Astrocyte (in vitro differentiated cells and primary cell): ENCODE measurements at places on chromosomes 5 and 9.

- no peak overlapping the region for H3K4me3 ChIP-seq
- H3K4me1 ChIP-seq: peaks cover 14% of the 10 kb centered on the region
- H3K27ac ChIP-seq: no peak overlapping the region
- no peaks in the 10 kb centered on the region for H3K27me3 ChIP-seq
Observed at GRCh38 chr5:133114166-133114932, 62.5 kb downstream of the HSPA4 start.

DNA sequence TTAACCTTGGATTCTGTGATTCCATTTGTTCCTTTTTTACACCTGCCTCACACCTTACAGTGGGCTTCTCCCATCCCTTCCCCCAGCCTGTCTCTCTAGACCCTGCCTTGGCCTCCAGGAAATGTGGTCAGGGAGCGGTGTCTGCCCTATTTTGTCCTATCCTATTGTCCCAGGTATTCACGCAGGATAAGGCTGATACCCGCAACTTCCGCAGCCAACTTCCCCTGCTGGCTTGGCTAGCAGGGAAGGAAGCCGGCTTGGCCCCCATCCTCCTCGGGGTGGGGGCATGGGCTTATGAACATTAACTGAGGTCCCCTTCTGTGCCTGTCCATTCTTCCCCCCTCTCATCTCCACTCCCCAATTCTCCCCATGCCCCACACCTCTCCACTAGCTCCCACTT lies 3.5 kb downstream of the CSF1R start:
- no peaks in the 10 kb centered on the region for H3K36me3 ChIP-seq
- no peak for DNase-seq
- no peak overlapping the region for H3K4me3 ChIP-seq
- no peaks in the 10 kb centered on the region for H3K27me3 ChIP-seq

DNA sequence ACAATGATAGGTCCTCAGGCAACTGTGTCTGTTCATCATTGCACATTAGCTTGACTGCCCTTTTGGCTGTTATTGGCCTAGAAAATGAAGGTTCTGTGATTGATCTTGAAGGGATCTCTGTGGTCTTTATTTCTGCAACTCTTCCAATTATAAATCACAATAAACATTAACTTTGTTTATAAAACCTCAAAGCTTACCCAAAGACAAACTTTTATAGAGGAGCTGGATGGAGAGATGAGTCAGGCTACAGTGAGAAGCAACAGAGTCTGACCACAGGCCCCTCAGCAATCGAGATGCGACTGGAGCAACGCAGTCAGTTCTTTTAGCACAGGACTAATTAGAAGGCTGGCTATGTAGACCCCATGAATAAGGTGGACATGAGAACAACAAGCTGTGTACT lies 5.3 kb downstream of the MACROH2A1 start:
- no peaks in the 10 kb centered on the region for H3K27me3 ChIP-seq
- H3K36me3 ChIP-seq: peaks cover under 1% of the 10 kb centered on the region
- H3K27ac ChIP-seq: peak overlapping the region; percentile 9
- H3K4me3 ChIP-seq: no peak overlapping the region
- peaks cover 64% of the 10 kb centered on the region for H3K4me1 ChIP-seq

GRCh38 chr5:149364719-149365118 lies 6.9 kb downstream of the PCYOX1L start:
- no peaks in the 10 kb centered on the region for H3K27me3 ChIP-seq
- H3K4me3 ChIP-seq: no peak overlapping the region
- no peak for DNase-seq
- no peaks in the 10 kb centered on the region for H3K4me1 ChIP-seq

DNA sequence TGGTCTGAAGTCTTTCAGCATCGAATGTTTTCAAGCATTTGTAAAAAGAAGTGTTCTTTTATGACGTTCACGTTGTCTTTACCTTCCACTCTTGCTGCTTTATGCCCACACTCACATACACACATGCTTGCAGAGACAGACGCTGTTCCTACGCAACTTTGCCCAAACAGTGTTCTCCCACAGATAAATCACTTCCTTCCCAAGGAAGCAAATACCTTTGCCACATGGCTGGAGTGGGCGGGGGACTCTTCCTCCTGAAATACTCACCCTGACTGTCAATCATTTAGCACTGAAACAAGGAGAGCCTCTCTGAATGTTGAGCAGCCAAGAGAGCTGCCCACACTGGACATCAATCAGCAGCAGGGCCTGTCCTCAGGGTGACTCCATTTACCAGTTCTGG lies 22.4 kb upstream of the ASTN2 start:
- no peaks in the 10 kb centered on the region for H3K27me3 ChIP-seq
- no peaks in the 10 kb centered on the region for H3K36me3 ChIP-seq
- DNase-seq: no peak
- no peak overlapping the region for H3K4me3 ChIP-seq

- H3K4me3 ChIP-seq: peak overlapping the region; percentile 48
- peak; percentile 60 for DNase-seq
- H3K27ac ChIP-seq: peak overlapping the region; percentile 93
- H3K4me1 ChIP-seq: peaks cover 54% of the 10 kb centered on the region
- peaks cover 20% of the 10 kb centered on the region for H3K36me3 ChIP-seq
- H3K27me3 ChIP-seq: no peaks in the 10 kb centered on the region
Observed at GRCh38 chr5:141512911-141513626, 24.2 kb downstream of the PCDHGC5 start.

DNA sequence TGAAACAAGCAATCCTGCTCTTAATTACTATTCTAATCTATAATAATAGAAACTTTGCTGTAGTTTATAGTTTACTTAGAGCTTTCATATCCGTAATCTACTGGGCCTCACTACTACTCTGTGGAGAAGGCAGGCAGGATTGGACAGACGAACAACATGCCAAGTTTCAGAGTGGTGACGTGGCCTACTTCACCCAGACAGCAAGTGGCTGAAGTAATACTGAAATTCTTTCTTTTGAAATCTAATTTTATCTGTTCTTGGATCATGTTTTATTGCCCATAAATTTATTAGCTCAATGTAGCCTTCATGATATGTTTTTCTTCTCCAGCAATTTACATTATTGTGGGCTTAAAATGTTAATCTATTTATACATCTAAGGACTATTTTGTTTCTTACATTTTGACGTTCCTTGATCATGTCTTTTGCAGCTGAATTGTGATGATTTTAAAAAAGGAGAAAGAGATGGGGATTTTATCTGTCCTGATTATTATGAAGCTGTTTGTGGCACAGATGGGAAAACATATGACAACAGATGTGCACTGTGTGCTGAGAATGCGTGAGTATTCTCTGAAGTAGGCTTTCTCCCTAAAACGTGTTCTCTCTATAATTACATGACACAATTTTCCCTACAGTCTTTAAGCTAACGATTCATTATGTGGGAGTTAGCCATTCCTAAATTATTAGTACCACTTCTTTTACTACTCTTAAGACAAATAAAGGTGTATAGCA lies 22.4 kb downstream of the SPINK5 start:
- H3K36me3 ChIP-seq: no peaks in the 10 kb centered on the region
- H3K4me3 ChIP-seq: no peak overlapping the region
- H3K4me1 ChIP-seq: no peaks in the 10 kb centered on the region
- no peak overlapping the region for H3K27ac ChIP-seq
- H3K27me3 ChIP-seq: no peaks in the 10 kb centered on the region

- no peak overlapping the region for H3K27ac ChIP-seq
- H3K36me3 ChIP-seq: no peaks in the 10 kb centered on the region
- no peaks in the 10 kb centered on the region for H3K27me3 ChIP-seq
- peak; percentile 59 for DNase-seq
- H3K4me1 ChIP-seq: peaks cover 15% of the 10 kb centered on the region
Observed at GRCh38 chr5:167688341-167689130, 602.9 kb upstream of the WWC1 start.

DNA sequence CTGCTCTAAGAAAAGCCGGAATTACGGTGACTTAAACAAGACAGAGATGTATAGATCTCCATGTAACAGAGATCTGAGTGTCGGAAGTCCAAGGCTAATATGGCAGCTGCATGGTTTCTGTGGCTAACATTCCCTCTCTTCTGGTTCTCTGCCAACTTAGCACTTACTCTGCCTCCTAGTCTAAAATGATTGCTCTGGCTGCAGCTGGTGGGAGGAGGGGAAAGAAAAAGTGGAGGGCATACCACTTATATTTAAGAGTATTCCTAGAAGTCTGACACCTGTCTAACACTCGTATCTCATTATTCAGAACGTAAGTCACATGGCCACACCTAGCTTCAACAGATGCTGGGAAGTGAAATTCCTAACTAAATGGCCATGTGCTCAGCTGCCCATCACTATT lies 551.5 kb upstream of the TLE4 start:
- H3K27ac ChIP-seq: no peak overlapping the region
- H3K4me1 ChIP-seq: peaks cover 18% of the 10 kb centered on the region
- peak; percentile 14 for DNase-seq
- H3K4me3 ChIP-seq: no peak overlapping the region
- no peaks in the 10 kb centered on the region for H3K27me3 ChIP-seq
- H3K36me3 ChIP-seq: no peaks in the 10 kb centered on the region

DNA sequence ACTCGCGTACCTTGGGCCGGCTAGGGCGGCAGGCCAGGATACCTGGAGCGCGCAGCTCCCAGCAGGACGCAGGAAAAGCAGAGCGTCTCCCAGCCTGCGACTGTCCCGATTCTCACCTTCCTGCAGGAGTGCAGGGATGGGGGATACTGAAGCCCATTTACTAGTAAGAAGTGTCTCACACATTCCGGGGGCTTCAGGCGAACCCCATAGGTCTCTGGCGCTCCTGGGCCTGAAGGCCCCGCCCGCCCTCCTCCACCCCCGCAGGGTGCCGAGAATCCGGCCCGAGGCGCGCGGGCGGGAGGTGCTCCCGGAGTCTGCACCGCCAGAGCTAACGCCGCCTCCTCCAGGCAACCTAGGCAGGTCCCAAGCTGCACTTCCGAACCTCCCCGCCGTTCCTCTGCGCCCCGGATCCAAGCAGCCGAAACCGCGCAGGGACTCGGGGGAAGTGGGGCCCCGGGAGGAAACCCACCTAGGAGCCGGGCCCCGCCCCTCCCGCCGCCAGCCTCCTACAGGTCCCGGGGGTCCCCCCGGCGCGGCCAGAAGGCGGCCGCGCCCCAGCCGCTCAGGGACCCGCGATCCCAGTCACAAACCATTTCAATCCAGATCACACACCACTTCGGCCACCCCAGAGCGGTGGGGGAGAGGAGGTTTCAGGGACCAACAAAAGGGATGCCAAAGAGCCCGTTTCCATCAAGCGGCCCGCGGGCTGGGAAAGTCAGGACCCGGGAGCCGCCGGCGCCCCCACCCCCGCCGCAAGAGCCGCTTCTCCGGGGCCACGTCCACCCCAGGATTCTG lies 1.2 kb downstream of the ROR2 start:
- no peak overlapping the region for H3K27ac ChIP-seq
- H3K27me3 ChIP-seq: peaks cover 51% of the 10 kb centered on the region
- peak overlapping the region; percentile 21 for H3K4me3 ChIP-seq
- no peaks in the 10 kb centered on the region for H3K36me3 ChIP-seq
- peak; percentile 22 for DNase-seq
- H3K4me1 ChIP-seq: peaks cover 4% of the 10 kb centered on the region

DNA sequence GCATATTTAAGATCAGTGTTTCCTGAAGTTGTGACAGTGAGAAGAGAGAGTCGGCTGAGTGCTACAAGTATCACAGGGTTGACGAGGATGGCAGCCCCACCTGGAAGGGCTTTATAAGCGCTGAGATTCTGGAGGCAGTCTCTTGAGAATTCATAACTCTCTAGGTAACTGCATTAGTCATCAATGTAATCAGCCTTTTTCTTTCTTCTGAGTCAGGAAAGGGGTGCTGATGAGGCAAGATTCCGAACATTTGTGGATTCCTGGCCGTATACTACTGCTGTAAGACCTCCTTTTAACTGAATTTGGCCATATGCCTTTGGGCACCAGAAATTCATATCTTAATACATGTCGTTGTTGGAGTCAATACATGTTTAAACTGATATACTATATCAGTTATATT lies 6.6 kb upstream of the RNF20 start:
- H3K27ac ChIP-seq: no peak overlapping the region
- no peaks in the 10 kb centered on the region for H3K27me3 ChIP-seq
- peak; percentile 34 for DNase-seq

DNA sequence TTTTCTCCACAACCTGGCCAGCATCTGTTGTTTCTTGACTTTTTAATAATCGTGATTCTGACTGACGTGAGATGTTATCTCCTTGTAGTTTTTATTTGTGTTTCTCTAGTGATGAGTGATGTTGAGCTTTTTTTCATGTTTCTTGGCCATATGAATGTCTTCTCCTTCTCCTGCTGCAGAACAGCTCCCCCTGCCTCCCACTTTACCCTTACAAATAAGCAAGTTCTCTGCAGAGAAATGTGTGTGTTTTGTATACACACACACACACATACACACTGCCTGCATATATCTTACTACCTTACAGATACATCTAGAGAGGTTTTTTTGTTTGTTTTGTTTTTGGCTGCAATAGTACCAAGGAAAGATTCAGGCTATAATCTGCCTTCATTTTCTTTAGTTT lies 88.7 kb upstream of the PHF24 start:
- H3K27ac ChIP-seq: no peak overlapping the region
- peaks cover 2% of the 10 kb centered on the region for H3K27me3 ChIP-seq
- no peaks in the 10 kb centered on the region for H3K4me1 ChIP-seq
- H3K4me3 ChIP-seq: no peak overlapping the region
- DNase-seq: no peak

DNA sequence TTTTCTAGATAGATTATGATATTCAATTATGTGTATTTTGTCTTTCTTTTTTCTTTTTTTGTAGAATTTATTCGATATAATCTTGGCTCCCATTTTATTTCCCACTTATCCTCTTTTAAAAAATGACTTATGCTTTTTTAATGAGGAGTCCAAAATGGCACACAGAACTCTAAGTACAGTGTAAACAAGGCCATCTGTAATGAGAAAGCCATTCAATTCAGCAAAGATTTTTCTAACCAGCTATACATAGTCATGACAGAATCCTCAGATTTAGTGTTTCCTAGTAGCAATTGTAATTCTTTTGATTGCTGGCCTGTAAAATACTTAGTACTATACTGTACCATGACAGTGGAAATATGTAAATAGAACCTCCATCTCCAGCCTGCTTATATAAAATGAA lies 651.4 kb downstream of the RAB3C start:
- no peak overlapping the region for H3K27ac ChIP-seq
- no peaks in the 10 kb centered on the region for H3K27me3 ChIP-seq
- peaks cover 12% of the 10 kb centered on the region for H3K4me1 ChIP-seq

- no peak for DNase-seq
- no peak overlapping the region for H3K27ac ChIP-seq
- H3K36me3 ChIP-seq: no peaks in the 10 kb centered on the region
- H3K4me1 ChIP-seq: peaks cover 3% of the 10 kb centered on the region
- H3K27me3 ChIP-seq: no peaks in the 10 kb centered on the region
Observed at GRCh38 chr5:82881571-82882174, 195.5 kb downstream of the TMEM167A start.

DNA sequence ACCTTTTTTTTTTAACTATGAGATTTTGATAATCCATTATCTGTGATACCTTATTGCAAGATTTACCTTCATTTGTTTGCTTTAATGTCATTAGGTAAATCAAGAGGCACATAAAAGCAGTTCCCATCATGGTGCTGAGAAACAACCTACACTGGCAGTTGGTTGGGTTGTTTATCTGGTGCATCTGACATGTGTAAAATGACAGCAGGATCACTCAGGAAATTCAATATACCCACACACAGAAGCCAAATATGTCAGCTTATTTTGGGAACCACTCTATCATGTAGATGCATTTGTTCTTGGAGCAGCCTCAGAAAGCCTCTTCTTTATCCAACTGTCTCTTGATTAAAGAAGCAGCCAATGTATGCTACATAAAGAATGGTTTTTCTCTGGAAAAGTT lies 7.8 kb upstream of the CCDC192 start:
- H3K4me1 ChIP-seq: peaks cover 18% of the 10 kb centered on the region
- no peak overlapping the region for H3K27ac ChIP-seq
- no peak overlapping the region for H3K4me3 ChIP-seq
- H3K27me3 ChIP-seq: no peaks in the 10 kb centered on the region
- DNase-seq: no peak
- H3K36me3 ChIP-seq: no peaks in the 10 kb centered on the region
